Fibroblast of mammary gland (primary cell): ENCODE measurements at places on chromosomes 2 and 18.
A peak's percentile ranks its signal among the peaks of the same experiment; 100 is the strongest.

DNA sequence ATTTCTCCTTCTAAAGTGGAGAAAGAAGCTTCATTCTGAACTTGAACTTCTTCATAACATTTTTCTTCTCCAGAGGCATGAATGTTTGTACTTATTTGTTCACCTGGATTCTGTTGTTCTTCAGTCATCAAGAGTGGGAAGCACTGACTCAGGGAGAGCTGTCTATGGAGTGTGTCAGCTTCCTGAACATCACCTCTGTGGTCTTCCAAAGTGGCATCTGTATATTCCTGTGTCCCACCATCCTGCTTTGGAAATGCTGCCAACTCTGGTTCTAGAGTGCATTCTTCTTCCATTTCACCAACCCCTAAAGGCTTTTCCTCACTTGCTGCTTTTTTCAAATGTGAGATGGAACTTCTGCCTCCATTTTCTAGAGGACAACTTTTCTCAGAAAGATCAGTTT is 59.5 kb downstream of the TTN start:
- peak; percentile 9 for DNase-seq

DNA sequence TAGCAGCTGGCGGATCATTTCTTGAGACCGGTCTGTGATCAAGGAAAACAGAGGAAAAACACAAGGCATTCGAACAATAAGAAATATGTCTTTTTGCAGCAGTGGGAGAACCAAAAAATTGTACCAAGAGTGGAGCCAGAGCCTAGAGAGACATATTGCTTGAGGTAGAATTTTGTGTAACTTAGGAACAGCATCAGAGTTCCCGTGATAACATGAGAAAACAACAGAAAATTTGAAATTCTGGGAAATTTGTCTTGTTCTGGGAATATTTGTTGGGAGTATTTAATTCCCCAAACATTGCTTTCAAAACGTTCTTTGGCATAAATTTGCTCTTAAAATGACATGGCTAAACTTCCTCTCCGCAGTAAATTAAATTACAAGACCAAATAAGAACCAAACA is 267.5 kb downstream of the GPD2 start:
- DNase-seq, result no peak

GRCh38 chr2:69535817-69536241 is 98.6 kb upstream of the NFU1 start:
- DNase-seq, result no peak

GRCh38 chr2:75637568-75637967 is 9.0 kb upstream of the MRPL19 start:
- DNase-seq, result no peak

GRCh38 chr18:57819119-57819518 is 16.0 kb upstream of the ATP8B1 start:
- DNase-seq, result no peak

DNA sequence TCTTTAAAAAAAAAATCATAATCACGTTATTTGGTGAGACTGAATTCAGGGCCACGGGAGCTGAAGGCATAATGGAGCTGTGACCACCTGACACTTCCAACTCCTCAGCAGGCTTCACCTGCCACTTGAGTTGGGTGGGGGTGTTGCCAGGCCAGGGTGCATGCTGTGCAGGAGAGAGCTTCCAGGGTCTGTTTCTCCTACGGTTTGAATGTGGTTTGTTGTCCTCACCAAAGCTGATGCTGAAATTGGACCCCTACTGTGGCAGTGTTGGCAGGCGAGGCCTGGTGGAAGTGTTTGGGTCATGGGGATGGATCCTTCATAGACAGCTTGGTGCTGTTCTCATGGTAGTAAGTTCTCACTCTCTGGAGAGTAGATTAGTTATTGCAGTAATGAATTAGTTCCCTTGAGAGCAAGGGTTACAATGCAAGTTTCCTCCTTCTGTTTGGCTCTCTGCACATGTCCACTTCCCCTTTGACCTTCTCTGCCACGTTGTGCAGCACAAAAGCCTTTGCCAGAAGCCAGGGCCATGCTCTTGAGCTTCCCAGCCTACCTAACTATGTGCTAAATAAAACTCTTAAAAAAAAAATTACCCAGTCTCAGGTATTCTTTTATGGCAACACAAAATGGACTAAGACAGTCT is 38.3 kb upstream of the ANKRD44 start:
- DNase-seq, result no peak

DNA sequence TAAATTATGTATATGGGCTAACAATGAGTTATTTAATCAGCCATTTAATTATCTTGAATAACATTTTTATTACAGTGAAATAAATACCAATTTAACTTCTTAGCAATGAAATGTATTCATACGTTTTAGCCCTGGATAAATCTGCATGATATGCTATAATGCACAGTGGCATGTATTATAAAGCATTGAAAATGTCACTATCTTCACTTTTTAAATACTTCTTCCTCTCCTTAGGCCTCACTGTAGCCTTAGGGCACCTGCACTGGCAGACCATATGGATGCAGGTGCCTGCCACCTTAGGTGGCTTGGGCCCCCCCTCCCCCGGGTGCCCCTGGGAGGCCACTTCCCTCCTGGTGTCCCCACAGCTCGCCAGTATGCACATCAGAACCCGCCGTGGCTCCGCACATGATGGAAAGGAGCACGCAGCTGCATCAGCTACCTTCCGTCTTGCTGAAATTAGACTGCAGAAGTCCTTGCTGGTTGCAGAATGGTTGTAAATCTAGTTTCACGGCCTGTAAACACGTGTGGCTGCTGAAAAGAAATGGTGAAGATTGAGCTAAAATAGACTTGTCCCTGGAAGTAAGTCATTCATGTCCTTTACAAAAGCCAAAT is 56.7 kb downstream of the ADI1 start:
- DNase-seq, result no peak

GRCh38 chr2:37215250-37215649 is 16.1 kb downstream of the CEBPZ start:
- DNase-seq, result peak; percentile 8
